Activated T-cell treated with anti-CD3 and anti-CD28 coated beads, Interleukin-2, amount 50 U/mL, for 72 hours (primary cell): ENCODE measurements at places on chromosomes 16 and 17.

GRCh38 chr17:17122781-17123483 lies 80.7 kb downstream of the MPRIP start:
- no peaks in the 10 kb centered on the region for H3K27me3 ChIP-seq
- H3K4me1 ChIP-seq, result peaks cover 63% of the 10 kb centered on the region
- no peaks in the 10 kb centered on the region for H3K36me3 ChIP-seq
- H3K27ac ChIP-seq, result no peak overlapping the region
- no peak overlapping the region for H3K4me3 ChIP-seq
- no peak for DNase-seq

DNA sequence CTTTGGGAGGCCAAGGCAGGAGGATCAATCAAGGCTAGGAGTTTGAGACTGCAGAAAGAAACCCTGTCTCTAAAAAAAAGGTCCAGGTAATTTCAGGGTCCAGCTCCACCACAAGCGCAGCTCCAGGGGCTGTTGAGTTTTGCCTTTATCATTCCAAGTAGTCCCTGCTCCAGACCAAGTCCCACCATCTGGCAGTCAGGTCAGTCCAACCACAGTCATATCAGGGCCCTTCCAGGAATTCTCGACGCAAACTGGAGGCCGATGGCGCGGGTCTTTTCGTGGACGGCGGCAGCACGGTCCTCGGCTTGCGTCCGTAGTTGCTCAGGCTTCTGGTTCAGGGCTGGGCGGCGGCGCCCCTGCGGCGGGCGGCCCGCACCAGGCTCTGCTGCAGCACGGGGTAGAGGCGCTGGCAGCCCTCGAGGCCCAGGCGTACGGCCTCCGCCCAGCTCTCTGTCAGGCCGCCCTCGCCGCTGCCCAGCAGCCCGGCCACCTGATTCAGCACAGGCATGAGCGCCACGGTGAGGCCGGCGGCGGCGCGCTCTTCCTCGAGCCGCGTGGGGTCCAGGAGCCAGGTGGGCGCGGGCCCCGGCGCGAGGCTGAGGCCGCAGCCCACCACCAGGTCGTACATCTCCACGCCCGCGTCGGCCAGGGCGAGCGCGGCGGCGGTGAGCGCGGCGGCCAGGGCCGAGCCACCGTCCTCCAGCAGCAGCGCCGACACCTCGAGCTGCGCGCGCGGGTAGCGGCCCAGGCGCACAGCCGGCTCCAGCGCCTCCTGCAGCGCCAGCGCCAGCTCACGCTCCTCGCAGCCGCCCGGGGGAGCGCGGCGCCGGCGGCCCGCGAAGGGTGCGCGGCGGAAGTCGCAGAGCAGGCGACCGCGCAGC lies 752 bp downstream of the EXOSC6 start:
- no peaks in the 10 kb centered on the region for H3K27me3 ChIP-seq
- H3K4me3 ChIP-seq, result peak overlapping the region; percentile 90
- peak overlapping the region; percentile 46 for H3K27ac ChIP-seq

GRCh38 chr17:75626496-75627038 lies 6.7 kb upstream of the SMIM5 start:
- no peaks in the 10 kb centered on the region for H3K36me3 ChIP-seq
- no peak for DNase-seq
- H3K4me1 ChIP-seq, result no peaks in the 10 kb centered on the region
- H3K4me3 ChIP-seq, result no peak overlapping the region
- H3K27ac ChIP-seq, result no peak overlapping the region

GRCh38 chr16:62755938-62756337 lies 719.7 kb upstream of the CDH8 start:
- H3K27ac ChIP-seq, result no peak overlapping the region
- no peak for DNase-seq

DNA sequence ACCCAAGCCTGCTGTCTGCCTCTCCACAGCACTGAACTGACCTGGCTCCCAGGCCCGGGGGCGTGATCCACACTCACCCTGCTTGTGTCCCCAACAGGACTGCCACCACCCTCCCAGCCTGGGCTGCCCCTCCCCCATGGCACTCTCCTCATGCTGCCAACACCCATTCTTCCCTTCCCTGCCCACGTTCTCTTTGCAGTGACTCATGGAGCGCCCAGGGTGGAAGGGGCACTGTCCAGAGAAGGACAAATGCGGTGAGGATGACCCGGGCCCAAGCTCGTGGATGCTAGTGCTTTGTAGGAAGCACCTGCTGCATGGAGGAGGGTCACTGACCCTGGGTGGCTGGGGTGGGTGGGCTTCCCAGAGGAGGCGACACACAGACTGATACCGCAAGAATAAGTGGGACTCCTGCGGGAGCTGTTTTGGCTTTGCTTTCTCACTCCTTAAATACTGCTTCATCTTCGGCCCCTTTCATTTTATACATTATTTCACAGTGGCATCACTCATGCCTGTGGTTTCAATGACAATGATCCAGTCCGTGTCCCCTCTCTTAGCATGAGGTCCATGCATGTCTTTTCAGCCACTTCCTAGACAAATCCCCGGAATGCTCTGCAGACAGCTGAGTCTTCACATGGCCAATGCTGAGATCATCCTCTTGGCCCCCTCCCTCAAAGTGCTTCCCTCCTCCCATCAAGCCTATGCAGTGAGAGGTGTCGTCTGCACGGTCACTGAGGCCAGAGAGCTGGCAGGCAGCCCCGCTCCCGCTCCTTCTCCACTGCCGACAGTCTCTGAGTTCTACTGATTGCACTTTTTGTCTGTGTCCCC lies 17.6 kb downstream of the CDK5R1 start:
- peak overlapping the region; percentile 89 for H3K4me3 ChIP-seq
- peaks cover 82% of the 10 kb centered on the region for H3K4me1 ChIP-seq
- no peak for DNase-seq
- no peaks in the 10 kb centered on the region for H3K36me3 ChIP-seq
- H3K27me3 ChIP-seq, result no peaks in the 10 kb centered on the region
- peak overlapping the region; percentile 96 for H3K27ac ChIP-seq

DNA sequence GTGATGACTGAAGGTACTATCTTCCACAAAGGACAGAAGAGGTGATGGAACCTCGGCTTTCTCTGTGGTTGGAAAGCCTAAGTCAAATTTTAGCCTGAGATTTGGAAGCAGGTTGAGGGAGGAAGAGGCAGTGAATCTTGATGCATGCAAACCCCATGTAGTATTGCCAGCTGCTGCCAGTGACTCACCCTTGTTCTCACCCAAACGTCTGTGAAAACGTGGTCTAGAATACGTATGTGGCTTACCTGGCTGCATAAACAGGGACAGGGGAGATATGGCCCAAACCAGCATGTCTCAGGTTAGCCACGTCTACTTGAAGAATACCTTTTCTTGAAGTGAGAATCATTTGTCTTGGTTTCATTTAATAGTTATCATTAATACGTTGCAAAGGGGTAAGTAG lies 438.0 kb upstream of the MAF start:
- H3K27ac ChIP-seq, result no peak overlapping the region
- DNase-seq, result no peak
- no peak overlapping the region for H3K4me3 ChIP-seq

GRCh38 chr16:69796285-69797118 lies 34.4 kb downstream of the WWP2 start:
- no peaks in the 10 kb centered on the region for H3K36me3 ChIP-seq
- H3K27ac ChIP-seq, result no peak overlapping the region
- H3K4me1 ChIP-seq, result no peaks in the 10 kb centered on the region
- H3K27me3 ChIP-seq, result no peaks in the 10 kb centered on the region
- H3K4me3 ChIP-seq, result no peak overlapping the region

- H3K4me1 ChIP-seq, result no peaks in the 10 kb centered on the region
- no peak overlapping the region for H3K4me3 ChIP-seq
- DNase-seq, result no peak
- H3K36me3 ChIP-seq, result no peaks in the 10 kb centered on the region
- no peaks in the 10 kb centered on the region for H3K27me3 ChIP-seq
Measured at GRCh38 chr16:9484426-9484825, 393.0 kb downstream of the HAPSTR1 start.

DNA sequence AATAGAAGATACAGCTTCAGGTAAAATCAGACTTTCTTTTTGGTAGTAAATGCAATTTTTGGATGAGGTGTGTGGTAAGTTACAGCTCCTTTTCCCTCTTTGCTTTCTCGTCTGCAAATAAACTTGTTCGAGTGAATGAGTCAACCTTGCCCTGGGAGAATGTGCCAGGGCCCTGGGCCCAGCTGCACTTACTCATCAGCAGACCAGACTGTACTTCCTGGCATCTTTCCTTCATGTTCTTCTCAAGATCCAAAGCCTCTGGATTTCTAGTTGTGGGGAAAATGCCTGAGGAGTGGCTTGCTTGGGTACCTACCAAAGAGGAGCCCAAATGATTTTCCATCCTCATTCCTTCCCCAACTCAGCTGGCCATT lies 5.4 kb upstream of the G6PC1 start:
- H3K4me1 ChIP-seq, result no peaks in the 10 kb centered on the region
- H3K36me3 ChIP-seq, result no peaks in the 10 kb centered on the region
- H3K27me3 ChIP-seq, result peaks cover 19% of the 10 kb centered on the region
- no peak overlapping the region for H3K27ac ChIP-seq

GRCh38 chr17:17701112-17701511 lies 19.9 kb downstream of the RAI1 start:
- H3K36me3 ChIP-seq, result peaks cover 2% of the 10 kb centered on the region
- H3K27ac ChIP-seq, result no peak overlapping the region
- no peak overlapping the region for H3K4me3 ChIP-seq

- no peaks in the 10 kb centered on the region for H3K27me3 ChIP-seq
- peaks cover 39% of the 10 kb centered on the region for H3K4me1 ChIP-seq
- peak overlapping the region; percentile 66 for H3K27ac ChIP-seq
- H3K36me3 ChIP-seq, result no peaks in the 10 kb centered on the region
Measured at GRCh38 chr17:2222901-2223616, 80.5 kb downstream of the SMG6 start.

GRCh38 chr16:62475573-62475972 lies 439.3 kb upstream of the CDH8 start:
- no peak for DNase-seq
- no peak overlapping the region for H3K4me3 ChIP-seq
- no peak overlapping the region for H3K27ac ChIP-seq
- peaks cover 2% of the 10 kb centered on the region for H3K36me3 ChIP-seq
- H3K4me1 ChIP-seq, result no peaks in the 10 kb centered on the region

GRCh38 chr17:693791-694638 lies 20.6 kb downstream of the VPS53 start:
- no peaks in the 10 kb centered on the region for H3K4me1 ChIP-seq
- H3K36me3 ChIP-seq, result peaks cover 14% of the 10 kb centered on the region
- H3K27ac ChIP-seq, result no peak overlapping the region
- H3K27me3 ChIP-seq, result no peaks in the 10 kb centered on the region
- no peak overlapping the region for H3K4me3 ChIP-seq
- no peak for DNase-seq

DNA sequence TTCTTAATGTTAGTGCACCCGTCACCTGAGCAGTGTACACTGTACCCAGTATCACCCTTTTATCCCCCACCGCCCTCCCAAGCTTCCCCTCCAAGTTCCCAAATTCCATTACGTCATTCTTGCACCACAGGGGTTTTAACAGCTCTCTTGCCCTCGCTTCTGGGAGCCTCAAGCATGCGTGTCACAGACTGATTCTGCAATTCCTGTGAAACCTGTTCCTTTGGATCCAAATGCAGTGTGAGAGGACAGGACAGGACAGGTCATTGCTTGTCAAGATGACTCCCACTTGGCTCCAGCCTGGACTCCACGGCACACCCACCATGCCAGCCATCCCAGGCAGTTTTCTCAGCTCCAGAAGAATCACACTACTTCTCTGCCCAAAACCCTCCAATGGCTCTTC lies 44.1 kb downstream of the CYB5D2 start:
- H3K36me3 ChIP-seq, result peaks cover 2% of the 10 kb centered on the region
- H3K27me3 ChIP-seq, result no peaks in the 10 kb centered on the region
- peak overlapping the region; percentile 4 for H3K27ac ChIP-seq
- H3K4me1 ChIP-seq, result peaks cover 7% of the 10 kb centered on the region
- DNase-seq, result no peak
- H3K4me3 ChIP-seq, result no peak overlapping the region

- no peak overlapping the region for H3K27ac ChIP-seq
- H3K27me3 ChIP-seq, result peaks cover 27% of the 10 kb centered on the region
- DNase-seq, result no peak
Measured at GRCh38 chr17:32954477-32954876, 26.5 kb downstream of the TMEM98 start.

- peaks cover 56% of the 10 kb centered on the region for H3K4me1 ChIP-seq
- no peak overlapping the region for H3K4me3 ChIP-seq
- H3K27me3 ChIP-seq, result peaks cover 39% of the 10 kb centered on the region
- H3K27ac ChIP-seq, result no peak overlapping the region
- DNase-seq, result no peak
Measured at GRCh38 chr17:57948555-57949420, 6.4 kb downstream of the CUEDC1 start.
